ENCODE measurements at places on chromosomes 4 and X.
A peak's percentile ranks its signal among the peaks of the same experiment; 100 is the strongest.

DNA sequence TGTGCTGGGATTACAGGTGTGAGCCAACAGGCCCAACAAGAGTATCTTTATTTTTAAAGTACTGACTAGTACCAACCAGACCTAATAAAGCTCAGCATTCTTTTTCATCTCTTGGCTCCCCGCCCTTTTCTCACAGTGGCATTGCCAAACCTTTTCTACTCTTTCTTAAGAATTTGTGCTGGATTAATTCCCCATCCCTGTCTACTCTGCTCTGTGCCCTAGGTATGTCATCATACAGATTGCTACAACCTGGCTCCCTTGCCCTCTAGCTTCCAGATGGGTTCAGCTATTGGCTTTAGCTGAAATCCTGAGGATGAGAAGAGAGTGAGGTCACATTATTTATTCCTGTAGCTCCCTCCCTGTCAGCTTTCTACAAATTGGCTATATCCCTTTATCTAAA lies 34.9 kb upstream of the CCNI start:
- no peak for DNase-seq

DNA sequence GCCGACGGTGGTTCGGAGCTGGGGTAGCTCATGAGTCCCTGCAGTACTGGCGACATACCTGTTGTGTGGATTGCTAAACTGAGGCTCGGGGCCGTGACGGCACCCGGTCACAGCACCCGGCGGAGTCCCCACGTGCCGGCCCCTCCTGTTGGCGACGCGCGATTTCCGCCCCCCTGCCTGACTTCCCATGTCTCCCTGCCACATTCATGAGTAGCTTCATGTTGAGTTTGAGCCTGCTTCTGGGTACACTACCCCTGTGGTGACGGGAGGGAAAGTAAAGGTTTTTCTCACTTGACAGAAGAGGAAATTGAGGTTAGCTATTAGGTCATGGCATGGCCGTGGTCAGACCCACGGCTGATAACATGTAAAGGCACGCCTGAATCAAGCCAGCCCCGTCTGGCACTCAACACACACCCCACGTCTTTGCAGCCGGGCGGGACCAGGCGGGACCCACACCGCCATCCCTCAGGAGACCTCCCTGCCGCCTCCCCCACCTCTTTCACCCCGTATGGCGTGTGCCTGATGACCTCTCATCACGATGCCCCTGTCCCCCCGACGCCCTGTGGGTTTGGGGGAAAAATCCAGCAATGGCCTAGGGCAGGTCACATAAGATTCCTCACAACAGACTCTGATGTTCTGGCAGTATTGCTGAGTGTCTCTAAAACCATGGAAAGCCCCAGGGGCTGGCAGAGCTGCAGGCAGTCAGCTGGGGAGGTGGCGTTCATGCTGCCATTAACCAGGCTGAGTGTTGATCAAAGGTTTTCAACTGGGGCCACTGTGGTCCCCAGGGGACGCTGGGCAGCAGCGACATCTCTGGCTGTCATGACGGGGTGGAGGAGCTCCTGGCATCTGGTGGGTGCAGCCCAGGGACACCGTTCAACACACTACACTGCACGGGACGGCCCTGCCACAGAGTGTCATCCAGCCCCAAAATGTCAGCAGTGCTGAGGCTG lies 29.2 kb downstream of the P2RY8 start:
- peak; percentile 46 for DNase-seq

GRCh38 chr4:40525752-40526598 lies 103.7 kb downstream of the RBM47 start:
- no peak for DNase-seq

GRCh38 chr4:184722798-184723197 lies 11.1 kb downstream of the CENPU start:
- DNase-seq: no peak

DNA sequence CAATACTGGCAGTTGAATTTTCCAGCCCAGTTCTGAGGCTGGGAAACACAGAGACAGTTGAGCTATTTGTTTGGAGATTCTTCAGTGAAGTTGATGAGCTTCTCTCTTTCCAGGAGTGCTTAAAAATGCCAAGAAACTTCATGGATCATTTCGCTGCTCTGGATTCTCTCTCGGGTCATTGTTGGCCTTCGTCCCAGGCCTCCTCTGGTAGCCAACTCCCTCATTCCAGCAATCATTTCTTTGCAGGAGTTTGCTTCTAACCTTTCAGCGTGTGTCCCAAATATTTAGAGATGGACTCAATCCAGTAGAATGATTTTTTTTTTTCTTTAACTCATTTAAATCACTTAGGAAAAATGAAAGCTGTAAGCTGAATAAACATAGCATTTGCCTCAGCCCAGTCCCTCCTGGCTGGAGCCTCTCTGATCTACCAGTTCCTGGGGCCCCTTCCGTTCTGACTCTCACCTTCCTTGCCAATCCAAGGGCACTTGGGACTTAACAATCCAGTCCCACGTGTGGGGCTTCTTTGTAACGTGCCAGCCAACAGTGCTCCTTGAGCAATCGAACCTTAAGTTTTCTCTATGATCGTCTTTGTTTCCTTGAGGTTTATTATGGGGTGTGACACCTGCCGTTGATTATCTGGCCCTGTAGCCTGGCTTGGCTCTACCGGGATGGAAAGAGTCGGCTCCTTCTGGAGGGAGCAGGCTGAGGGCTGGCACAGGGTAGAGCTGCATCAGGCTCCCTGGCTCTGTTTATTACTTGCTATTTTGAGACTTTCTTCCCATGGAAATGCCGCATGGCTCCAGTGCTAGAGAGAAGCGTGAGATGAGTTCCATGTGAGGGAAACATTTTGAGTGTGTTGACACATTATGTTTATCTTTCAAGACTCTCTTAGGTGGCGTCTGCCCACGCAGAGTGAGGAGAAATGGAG lies 80.4 kb upstream of the GPC4 start:
- DNase-seq: no peak

DNA sequence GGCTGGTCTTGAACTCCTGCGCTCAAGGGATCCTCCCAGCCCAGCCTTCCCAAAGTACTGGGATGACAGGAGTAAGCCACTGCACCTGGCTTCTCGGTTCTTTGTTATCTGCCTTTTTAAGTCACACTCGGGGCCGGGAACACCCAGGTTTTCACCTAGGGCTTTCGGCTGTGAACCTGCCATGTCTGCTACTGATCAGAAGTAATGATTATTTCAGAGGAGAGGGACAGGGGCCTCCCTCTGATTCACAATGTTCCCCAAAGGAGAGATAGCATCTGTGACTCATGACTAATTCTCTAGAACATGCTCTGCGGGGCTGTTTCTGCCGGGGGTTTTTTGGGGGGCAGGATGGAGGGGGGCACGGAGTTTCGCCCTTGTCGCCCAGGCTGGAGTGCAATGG lies 26.9 kb downstream of the CRLF2 start:
- no peak for DNase-seq

DNA sequence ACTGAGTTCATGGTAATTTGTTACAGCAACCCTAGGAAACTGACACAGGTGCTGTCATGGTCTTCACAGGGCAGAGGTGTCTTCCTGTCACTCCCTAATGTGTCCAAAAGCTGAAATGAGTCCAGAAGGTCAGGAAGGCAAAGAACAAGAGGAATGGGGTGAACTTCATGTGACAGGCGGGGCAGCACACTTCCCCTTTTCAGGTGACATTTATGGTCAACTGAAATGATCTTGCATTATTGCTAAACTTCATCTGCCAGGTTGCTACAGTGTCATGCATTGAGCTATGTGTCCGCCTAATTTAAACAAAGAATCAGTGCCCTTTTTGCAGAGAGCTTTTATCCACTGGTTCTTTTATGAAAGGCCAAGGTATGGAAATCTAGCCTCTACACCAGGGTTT lies 15.9 kb upstream of the CCDC149 start:
- no peak for DNase-seq

DNA sequence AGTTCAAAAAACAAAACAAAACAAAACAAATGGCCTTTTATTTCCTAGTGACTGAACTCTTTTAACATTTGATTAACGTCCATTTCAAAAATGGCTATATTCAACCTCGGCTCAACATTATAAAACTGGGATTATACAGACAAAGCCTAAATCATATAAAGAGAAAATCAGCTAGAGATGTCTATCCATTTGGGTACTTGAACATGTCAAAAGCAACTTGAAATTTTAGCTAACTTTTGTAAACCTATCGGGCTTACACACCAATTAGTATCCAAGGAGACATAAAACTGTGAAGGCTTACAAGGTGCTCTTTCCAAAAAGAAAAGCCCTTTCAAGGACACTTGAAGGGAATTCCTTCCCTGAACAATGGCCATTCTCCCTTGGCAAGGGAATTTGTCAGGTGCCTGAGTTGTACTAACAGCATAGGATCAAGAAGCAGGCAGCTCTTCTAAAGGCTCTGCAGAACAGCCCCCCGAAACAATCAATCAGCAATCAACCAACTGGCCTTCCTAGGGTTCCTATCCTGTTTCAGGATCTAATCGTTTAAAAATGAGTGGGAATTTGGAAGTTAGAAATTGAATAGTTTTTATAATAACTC lies 633.7 kb upstream of the HTR2C start:
- no peak for DNase-seq

DNA sequence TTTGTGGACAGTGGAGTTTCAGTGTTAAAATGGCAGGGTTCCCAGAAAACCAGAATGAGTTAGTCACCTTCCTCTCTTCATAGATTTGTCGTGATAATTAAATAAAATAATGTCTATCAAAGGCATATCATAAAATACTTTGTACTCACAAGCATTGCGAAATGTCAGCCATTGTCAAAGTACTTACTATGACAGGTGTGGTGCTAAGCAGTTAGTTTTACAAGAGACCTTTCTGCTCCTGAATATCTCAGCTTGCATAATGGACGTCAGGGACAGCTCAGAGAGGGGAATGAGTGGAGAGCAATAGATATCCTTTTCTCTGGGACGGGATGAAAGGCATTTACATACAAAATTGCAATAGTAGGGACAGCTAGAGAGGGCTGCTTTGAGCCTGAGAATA lies 560.9 kb downstream of the KCNIP4 start:
- no peak for DNase-seq

GRCh38 chr4:45004847-45005565 lies 278.6 kb upstream of the GNPDA2 start:
- no peak for DNase-seq

DNA sequence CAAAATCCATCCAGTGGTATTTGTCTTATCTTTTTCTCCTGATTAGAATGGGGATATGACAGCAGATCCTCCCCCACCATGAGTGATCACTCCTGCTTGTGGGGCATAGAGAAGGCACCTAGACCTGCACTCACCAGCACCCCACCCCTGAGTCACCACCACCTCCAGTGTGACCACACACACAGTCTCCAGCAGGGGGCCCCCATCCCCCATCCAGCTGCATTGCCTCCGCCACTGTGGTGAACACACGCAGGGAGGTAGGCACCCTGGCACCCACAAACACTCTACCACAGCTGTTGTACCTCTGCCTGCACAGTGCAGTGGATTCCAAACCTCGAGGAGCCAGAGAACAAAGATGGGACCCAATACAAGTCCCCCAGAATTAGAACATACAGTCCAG lies 9.0 kb upstream of the MAGEA8 start:
- DNase-seq: no peak

GRCh38 chr4:115769396-115769795 lies 656.0 kb upstream of the NDST4 start:
- DNase-seq: no peak

DNA sequence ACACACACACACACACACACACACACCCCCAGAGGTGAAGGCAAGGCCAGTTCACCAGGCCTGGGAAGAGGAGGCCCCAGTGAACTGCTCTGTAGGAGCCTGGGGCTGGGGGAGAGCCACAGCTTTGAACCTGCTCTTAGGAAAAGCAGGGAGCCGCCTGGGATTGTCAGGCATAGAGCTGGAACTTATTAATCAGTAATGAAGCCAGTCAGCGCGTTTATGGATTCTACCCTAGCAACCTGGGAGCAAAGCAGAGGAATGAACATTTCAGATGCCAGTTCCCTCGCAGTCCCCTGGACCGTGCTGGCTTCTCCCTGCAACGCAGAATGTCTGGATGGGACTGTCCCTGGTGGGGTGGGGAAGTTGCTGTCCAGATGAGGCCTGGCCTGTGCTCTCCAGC lies 45.3 kb upstream of the DDX3X start:
- DNase-seq: no peak

- DNase-seq: no peak
Measured at GRCh38 chrX:120408168-120408567, 46.3 kb downstream of the ATP1B4 start.

DNA sequence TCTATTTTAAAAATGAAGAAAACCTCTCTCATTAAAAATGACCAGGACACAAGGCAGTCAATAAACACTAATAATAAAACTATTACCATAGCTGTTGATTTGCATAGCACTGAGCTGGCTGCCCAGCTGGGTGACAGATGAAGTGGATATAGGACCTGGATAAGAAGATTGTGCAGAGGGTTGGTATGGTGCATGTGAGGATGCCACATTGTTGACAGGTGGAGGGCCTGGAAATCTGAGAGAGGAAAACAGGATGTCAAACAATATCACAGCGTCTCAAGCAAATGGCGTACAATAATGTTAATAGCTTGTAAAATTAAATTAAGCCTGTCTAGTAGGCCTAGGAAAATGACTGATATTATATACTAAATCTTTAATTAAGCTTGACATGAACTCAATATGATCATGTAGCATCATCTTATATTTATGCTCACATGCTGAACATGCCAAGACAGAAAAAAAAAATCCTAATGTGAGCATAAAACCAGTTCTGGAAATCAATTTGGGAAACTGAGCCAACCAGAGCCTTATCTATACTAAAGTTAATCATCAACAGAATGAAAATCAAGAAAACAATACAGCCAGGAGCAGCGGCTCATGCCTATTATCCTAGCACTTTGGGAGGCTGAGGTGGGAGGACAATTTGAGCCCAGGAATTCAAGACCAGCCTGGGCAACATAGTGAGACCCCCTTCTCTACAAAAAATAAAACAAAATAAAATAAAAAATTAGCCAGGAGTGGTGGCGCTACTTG lies 18.6 kb downstream of the SEC24D start:
- no peak for DNase-seq

DNA sequence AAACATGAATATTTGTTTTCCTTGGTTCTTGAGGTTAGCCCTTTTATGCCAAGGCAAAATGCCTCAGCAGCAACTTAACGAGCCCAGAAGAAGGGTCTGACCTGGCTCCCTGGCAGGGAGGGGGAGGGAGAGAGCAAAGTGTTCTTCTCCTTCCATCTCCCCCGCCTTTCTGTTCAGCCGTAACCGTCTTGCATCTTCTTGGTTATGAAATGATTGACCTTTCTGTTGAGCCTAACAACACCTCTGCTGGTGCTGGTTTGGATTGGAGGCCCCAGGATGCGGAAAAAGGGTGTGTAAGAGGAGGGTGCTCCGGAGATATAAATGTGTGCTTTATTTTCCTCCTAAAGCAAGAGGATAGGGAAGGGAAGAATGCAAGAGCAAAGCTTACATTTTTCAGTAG lies 44.7 kb downstream of the PTTG2 start:
- DNase-seq: no peak

DNA sequence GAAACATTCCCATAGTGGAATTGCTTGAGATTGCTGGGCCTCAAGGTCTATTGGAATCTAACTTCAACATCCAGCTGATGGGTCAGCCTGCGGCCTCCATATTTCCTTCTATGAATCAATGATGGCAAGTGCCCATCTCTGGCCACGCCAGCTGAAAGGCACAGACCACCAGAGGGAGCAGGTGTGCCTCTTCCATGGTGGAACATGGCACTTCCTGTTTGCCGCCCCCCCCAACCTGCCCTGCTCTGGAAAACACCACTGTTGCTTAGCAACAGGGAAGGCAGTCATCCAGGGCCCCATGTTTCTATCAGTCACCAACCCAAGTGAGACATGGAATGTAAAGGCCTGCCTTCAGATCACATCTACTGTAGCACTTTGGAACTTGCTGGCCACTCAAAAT lies 11.6 kb downstream of the PAGE4 start:
- DNase-seq: no peak

Measured in GDM1 (cell line).